Metanephros (tissue), 2 donors: ENCODE measurements at places on chromosomes 3 and 15. TPM values are rescaled to one million over a fixed set of nuclear protein-coding genes. Genes with fewer than 3 reads are reported as not detected.

Gene MUC4
- 0.47 TPM for total RNA-seq

Gene UBE3A
- total RNA-seq = 149 TPM

Gene IQCF5
- total RNA-seq = not detected

Gene SPSB4
- 10.9 TPM for total RNA-seq
